NCI-H69 (cell line): ENCODE measurements at places on chromosomes 16 and 17.

DNA sequence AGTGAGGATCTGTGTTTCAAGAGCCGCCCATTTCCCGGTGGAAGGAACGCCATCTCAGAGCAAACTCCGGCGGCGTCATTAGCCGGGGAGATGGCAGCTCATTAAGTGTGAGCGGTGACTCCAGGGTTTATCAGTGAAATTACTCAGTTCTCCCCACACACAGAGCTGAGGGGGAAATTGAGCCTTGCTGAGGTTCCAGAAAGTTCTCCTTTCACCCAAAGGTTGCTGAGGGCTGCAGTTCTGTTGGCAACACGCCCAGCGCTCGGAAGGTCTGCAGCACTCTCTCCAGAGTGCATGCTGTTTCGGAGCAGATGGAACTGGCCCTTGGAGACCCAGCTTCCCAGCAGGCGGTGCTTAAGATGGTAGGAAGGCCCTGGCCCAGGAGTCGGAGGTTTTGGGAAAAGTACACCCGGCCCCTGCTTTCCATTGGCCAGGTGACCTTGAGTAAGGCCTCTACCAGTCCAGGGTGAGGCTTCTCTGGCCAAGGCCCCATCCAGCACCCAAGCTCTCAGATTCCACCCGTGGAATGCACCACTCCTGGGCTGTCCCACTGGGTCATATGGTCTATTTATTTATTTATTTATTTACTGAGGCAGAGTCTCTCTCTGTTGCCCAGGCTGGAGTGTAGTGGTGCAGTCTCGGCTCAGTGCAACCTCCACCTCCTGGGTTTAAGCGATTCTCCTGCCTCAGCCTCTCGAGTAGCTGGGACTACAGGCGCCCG lies 167.7 kb upstream of the CIBAR2 start:
- DNase-seq = peak; percentile 42

DNA sequence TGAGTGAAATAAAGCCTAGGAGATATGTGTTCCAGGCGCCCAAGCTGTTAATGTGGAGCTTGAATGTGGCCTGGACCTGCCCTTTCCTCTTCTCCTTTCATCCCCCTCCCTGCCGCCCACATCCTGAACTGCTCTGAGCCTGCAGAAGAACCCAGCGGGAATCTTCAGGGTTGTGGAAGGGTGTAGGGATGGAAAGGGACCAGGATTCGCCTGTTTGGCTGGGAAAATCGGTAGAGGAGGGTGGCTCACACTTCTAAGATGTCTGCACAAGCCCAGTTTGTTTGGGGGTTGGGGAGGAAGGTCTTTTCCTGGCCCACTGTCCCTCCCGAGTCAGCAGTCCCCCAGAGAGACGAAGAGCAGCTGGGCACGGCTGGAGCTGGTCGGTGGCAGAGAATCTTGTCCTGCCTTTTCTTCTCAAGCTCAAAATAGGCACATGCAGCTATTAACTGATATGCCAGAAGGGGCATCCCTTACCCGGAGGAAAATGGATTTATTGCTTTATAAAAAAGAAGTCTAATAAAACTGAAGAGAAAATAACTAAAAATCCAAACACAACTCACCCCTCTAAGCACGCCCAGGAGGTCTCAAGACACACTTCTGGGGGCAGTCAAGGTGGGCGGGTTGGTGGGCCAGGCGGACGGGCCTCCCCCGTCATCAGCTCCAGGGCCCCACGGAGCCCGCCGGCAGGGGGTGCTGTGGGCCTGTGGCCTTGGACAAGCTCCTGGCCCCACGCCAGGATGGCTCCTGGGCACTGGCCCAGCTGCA lies 11.5 kb upstream of the PITPNA start:
- DNase-seq = peak; percentile 62

DNA sequence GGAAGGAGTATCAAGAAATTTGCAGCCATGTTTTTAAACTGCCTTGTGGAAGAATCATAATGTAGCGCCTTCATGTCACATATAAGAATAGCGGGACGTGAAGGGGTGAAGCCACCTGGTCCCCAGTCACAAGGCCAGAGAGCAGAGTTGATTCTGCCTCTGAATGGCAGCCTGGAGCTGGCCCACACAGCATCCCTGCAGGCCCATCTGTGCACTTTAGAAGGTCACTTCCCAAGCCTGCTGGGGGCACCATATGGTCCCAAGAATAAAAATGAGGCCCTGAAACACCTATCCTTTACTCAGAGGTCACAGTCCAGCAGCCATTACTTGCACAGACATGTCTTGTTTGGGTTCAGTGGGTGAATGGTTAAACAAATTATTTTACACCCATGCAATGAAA lies 15.0 kb downstream of the CD300E start:
- peak; percentile 50 for DNase-seq

- DNase-seq = no peak
Observed at GRCh38 chr16:50183316-50183715, 30.2 kb downstream of the TENT4B start.

GRCh38 chr16:23676924-23677480 lies 1.7 kb upstream of the PLK1 start:
- DNase-seq = no peak

DNA sequence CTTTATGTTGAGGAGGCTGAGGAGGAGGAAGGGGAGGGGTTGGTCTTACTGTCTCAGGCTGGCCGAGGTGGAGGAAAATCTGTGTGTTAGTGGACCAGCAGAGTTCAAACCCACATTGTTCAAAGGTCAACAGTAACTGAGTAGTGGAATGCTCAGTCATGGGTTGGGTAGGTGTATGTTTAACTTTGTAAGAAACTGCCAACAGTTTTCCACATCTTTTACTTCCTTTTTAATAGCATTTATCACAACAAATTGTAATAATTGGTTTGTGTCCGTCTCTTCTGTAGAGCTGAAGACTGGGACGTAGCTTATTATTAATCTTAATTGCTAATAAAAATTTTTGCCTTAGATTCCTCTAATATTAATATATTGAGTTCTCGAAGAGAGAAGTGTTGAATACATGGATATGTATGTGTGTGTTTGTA lies 5.3 kb downstream of the ATP6V0A1 start:
- no peak for DNase-seq

DNA sequence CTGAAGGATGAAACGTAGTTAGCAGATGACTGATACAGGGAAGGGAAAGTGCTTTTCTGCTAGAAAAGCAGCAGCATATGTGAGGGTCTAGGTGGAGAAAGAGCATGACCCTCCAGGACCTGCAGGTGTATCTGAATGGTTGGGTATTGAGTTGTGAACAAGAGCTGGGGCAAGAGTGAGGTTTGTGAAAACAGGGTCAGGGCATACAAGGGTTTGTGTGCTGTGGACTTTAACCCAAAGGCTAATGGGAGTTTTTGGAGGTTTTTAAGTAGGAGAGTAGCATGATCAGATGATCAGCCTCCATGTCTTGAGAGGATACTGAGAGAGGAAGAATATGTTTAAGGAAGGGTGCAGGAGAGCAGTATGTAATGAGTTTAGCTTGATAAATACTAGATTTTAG lies 6.1 kb upstream of the CMTM1 start:
- DNase-seq = no peak

DNA sequence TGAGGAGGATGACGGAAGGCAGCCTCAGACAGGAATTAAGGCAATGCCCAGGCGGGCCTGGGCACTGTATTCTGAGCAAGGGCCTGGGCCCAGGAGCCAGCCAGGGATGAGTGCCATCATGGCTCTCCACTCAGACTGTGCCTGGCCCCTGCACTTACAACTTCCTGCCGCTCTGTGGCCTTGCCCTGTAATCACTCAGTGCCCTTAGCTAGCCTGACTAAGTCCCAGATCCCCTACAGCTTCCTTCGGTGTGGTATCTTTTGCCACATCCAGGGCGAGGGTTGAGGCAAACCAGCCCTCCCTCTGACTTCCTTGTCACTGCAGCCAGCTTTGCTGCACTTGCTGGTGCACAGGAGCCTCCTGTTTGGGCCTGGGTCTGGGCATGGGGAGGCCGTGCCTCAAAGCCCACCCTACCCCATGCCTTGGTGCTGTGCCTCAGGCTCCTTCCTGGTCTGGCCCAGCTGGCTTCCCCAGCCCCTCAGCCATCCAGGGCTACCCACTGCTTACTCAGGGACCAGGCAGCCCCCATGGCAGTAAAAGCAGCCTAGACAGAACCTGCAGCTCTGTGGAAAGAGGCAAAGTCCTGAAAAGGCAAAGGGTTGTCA lies 9.3 kb downstream of the SLC46A1 start:
- DNase-seq = no peak
